ENCODE measurements at places on chromosomes 2 and 18.

GRCh38 chr2:59249441-59250306 lies 1008.5 kb upstream of the FANCL start:
- peaks cover 1% of the 10 kb centered on the region for H3K4me1 ChIP-seq
- no peak for DNase-seq
- no peak overlapping the region for H3K4me3 ChIP-seq
- no peak overlapping the region for H3K27ac ChIP-seq

GRCh38 chr2:236552212-236552542 lies 17.4 kb upstream of the ACKR3 start:
- H3K4me1 ChIP-seq: peaks cover 9% of the 10 kb centered on the region
- DNase-seq: no peak
- H3K27me3 ChIP-seq: no peaks in the 10 kb centered on the region

DNA sequence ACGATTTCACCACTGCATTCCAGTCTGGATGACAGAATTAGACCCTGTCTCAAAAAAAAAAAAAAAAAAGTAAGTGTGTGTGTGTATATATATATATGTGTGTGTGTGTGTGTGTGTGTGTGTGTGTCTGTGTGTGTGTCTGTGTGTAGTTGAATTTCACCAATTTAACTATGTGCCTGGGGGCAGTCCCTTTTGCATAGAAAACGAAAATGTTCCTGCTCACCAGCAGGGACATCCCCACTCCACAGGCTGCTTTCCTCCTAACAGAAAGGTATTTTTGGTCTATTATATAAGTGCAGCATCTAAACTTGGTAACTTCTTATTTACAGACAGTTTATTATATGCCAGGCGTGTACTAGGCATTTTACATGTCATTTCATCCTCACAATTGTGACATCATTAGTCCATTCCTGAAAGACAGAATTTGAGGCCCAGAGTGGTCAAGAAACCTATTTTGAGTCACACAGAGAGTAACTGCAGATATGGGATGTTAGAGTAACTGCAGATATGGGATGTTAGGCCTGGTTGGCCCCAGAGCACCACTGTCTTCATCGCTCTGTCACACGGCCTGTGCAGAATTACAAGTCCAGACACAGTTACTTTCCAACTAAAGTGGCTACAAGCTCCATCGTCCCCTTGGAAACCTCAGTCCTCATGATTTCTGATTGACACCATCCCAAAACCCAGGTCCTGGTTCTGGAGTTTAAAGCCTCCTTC lies 9.3 kb upstream of the TTL start:
- H3K27me3 ChIP-seq: no peaks in the 10 kb centered on the region
- no peak for DNase-seq
- no peak overlapping the region for H3K27ac ChIP-seq
- H3K4me1 ChIP-seq: no peaks in the 10 kb centered on the region

GRCh38 chr2:54839461-54840255 lies 116.2 kb downstream of the EML6 start:
- no peak overlapping the region for H3K27ac ChIP-seq
- no peak overlapping the region for H3K4me3 ChIP-seq
- H3K27me3 ChIP-seq: no peaks in the 10 kb centered on the region
- H3K4me1 ChIP-seq: no peaks in the 10 kb centered on the region
- no peak for DNase-seq

DNA sequence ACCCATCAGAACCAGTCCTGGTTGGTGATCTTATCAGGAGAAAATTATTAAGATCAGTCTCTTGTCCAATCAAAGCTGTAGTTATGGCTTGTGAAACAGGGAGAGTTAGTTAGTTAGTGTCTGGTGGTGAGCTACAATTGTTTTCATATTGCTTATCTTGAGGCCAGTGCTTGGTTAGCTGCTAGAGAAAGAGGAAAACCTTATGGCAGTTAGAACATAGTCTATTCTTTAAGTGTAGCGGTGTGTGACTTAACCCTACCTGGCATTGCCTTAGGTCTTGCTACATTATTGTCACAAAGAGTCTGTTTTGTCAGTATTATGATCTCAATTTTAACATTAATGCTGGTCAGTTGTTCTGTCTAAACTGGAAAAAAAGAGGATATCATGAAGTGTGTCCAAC lies 11.5 kb upstream of the ABCA12 start:
- H3K4me1 ChIP-seq: no peaks in the 10 kb centered on the region
- H3K4me3 ChIP-seq: no peak overlapping the region
- no peaks in the 10 kb centered on the region for H3K36me3 ChIP-seq
- no peak overlapping the region for H3K27ac ChIP-seq

GRCh38 chr2:101012706-101013181 lies 10.7 kb downstream of the RPL31 start:
- H3K4me1 ChIP-seq: no peaks in the 10 kb centered on the region
- H3K27ac ChIP-seq: no peak overlapping the region
- H3K27me3 ChIP-seq: no peaks in the 10 kb centered on the region
- no peak overlapping the region for H3K4me3 ChIP-seq
- peaks cover 4% of the 10 kb centered on the region for H3K36me3 ChIP-seq

DNA sequence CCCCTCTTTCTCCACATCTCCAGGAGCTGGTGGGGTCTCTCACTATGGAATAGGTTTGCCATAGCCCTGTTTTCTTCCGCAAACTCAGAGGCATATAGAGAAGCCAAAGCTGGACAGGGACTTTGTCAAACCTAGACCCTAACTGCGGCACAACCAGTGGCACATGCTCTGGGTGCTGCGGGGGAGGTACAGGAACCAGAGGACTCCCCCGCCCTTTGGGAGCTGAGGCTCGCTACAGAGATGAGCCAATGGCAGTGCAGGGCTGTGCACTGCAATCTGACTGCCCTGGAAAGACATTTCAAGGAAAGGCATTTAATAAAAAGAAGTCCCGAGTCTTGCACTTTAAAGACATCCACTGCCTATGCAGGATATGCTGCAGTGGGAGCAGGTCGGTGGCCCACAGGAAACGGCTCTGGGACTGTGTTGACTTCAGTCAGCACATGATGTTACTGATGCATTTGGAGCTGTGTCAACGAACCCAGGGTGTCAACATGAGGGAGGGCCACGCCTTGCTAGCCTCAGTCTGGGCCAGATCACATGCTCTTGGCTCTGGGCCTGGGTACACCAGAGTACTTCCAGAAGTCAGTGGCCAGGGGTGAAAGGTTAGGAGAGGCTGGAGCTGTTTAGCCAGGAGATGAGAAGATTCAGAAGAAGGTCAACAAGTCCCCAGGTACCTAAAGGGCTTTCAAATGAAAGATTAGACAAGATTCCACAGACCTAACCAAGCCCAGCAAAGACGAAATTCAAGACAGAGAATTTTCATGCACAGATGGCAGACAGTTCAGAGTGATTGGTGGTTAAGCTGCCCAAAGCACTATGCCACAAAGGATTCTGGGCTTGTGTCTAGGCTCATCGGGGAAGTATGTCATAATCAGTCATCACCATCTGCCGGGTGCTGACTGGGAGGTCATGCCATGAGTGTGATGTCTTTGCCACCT lies 8.2 kb downstream of the SLC35F6 start:
- DNase-seq: no peak
- H3K36me3 ChIP-seq: no peaks in the 10 kb centered on the region
- 0 out of 2 replicates have a peak, but pooled peaks cover 1% of the 10 kb centered on the region for H3K4me1 ChIP-seq
- no peaks in the 10 kb centered on the region for H3K27me3 ChIP-seq
- no peak overlapping the region for H3K4me3 ChIP-seq

DNA sequence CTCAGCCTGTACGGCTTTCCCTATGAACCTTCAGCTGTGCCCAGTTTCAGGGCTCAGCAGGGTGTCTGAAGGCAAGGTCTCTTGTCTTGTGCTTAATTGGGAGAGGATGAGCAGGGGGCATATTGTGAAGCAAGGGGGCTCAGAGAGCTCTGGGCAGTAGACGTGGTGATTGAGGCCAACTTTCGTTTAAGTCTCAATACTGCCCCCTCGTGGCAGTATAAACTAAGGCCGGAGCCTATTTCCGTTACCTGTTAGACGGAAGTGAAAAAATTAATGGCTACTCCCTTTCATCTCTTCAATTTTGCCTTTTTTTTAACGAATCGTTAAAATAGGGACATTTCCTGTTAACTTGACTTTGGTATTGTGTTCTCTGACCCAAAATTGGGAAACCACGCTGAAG lies 193.4 kb downstream of the TDRD15 start:
- H3K27ac ChIP-seq: no peak overlapping the region
- H3K4me3 ChIP-seq: no peak overlapping the region
- no peaks in the 10 kb centered on the region for H3K27me3 ChIP-seq
- H3K4me1 ChIP-seq: no peaks in the 10 kb centered on the region

DNA sequence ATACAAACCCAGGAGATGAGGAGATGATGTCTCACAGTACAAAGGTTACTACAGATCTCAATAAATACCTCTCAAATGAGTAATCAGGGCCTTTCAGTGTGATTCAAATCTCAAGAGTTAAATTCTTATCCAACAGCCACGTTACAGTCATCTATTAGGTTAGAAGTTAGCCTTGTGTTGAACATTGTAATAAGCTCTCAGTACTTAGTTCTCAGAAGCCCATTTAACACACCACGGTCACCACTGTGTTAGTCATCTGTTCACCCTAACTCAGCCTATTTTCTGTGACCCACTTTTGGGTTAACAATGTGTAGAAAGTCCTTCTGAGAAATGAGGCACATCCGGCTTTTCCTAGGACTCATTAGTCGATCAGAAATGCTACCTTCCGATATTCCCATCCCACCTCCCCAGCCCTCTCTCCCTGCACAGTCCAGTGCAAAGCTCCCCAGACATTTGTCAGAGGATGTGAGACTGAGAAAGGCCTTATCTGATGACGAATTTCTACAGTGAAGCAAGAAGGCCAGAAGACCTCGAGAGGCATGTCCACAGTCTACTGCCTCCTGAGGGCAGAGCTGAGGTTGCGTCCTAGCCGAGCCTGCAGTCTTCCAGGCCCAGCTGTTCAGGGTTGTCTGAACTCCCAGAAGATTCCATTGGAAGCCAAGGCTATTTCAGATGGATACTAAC lies 92.6 kb downstream of the ACTR2 start:
- no peak overlapping the region for H3K4me3 ChIP-seq
- no peaks in the 10 kb centered on the region for H3K4me1 ChIP-seq
- no peaks in the 10 kb centered on the region for H3K36me3 ChIP-seq
- DNase-seq: no peak
- no peak overlapping the region for H3K27ac ChIP-seq

GRCh38 chr2:224611938-224612337 lies 26.8 kb upstream of the CUL3 start:
- no peak overlapping the region for H3K4me3 ChIP-seq
- no peak overlapping the region for H3K27ac ChIP-seq
- no peaks in the 10 kb centered on the region for H3K36me3 ChIP-seq
- DNase-seq: no peak
- no peaks in the 10 kb centered on the region for H3K27me3 ChIP-seq

- H3K4me1 ChIP-seq: no peaks in the 10 kb centered on the region
- peaks cover 5% of the 10 kb centered on the region for H3K36me3 ChIP-seq
- H3K27ac ChIP-seq: no peak overlapping the region
- no peaks in the 10 kb centered on the region for H3K27me3 ChIP-seq
- H3K4me3 ChIP-seq: no peak overlapping the region
Measured at GRCh38 chr2:206011018-206011614, 74.9 kb downstream of the INO80D start.

GRCh38 chr2:80815259-80815658 lies 510.7 kb upstream of the LRRTM1 start:
- H3K36me3 ChIP-seq: no peaks in the 10 kb centered on the region
- peaks cover 1% of the 10 kb centered on the region for H3K4me1 ChIP-seq
- DNase-seq: peak; percentile 9
- no peak overlapping the region for H3K4me3 ChIP-seq
- H3K27ac ChIP-seq: no peak overlapping the region
- no peaks in the 10 kb centered on the region for H3K27me3 ChIP-seq

GRCh38 chr2:133498662-133499585 lies 69.3 kb downstream of the NCKAP5 start:
- H3K4me3 ChIP-seq: no peak overlapping the region
- no peak overlapping the region for H3K27ac ChIP-seq
- no peak for DNase-seq
- H3K27me3 ChIP-seq: no peaks in the 10 kb centered on the region

- no peaks in the 10 kb centered on the region for H3K4me1 ChIP-seq
- DNase-seq: no peak
- no peak overlapping the region for H3K4me3 ChIP-seq
- no peaks in the 10 kb centered on the region for H3K36me3 ChIP-seq
- H3K27ac ChIP-seq: no peak overlapping the region
- no peaks in the 10 kb centered on the region for H3K27me3 ChIP-seq
Measured at GRCh38 chr18:33282709-33283333, 157.7 kb downstream of the CCDC178 start.

- DNase-seq: no peak
- no peaks in the 10 kb centered on the region for H3K4me1 ChIP-seq
- H3K4me3 ChIP-seq: no peak overlapping the region
- no peaks in the 10 kb centered on the region for H3K36me3 ChIP-seq
Measured at GRCh38 chr2:161990741-161991140, 83.3 kb downstream of the DPP4 start.

GRCh38 chr18:50006470-50007046 lies 188.4 kb downstream of the MYO5B start:
- H3K4me1 ChIP-seq: no peaks in the 10 kb centered on the region
- no peak overlapping the region for H3K27ac ChIP-seq
- no peaks in the 10 kb centered on the region for H3K36me3 ChIP-seq
- no peaks in the 10 kb centered on the region for H3K27me3 ChIP-seq
- DNase-seq: no peak

- H3K4me3 ChIP-seq: no peak overlapping the region
- no peak for DNase-seq
- no peak overlapping the region for H3K27ac ChIP-seq
- no peaks in the 10 kb centered on the region for H3K4me1 ChIP-seq
Measured at GRCh38 chr18:67217551-67218166, 298.9 kb downstream of the DSEL start.

GRCh38 chr2:240642806-240643092 lies 17.5 kb downstream of the GPR35 start:
- H3K27ac ChIP-seq: no peak overlapping the region
- H3K36me3 ChIP-seq: no peaks in the 10 kb centered on the region
- H3K4me1 ChIP-seq: no peaks in the 10 kb centered on the region
- DNase-seq: no peak
- no peak overlapping the region for H3K4me3 ChIP-seq
- no peaks in the 10 kb centered on the region for H3K27me3 ChIP-seq

DNA sequence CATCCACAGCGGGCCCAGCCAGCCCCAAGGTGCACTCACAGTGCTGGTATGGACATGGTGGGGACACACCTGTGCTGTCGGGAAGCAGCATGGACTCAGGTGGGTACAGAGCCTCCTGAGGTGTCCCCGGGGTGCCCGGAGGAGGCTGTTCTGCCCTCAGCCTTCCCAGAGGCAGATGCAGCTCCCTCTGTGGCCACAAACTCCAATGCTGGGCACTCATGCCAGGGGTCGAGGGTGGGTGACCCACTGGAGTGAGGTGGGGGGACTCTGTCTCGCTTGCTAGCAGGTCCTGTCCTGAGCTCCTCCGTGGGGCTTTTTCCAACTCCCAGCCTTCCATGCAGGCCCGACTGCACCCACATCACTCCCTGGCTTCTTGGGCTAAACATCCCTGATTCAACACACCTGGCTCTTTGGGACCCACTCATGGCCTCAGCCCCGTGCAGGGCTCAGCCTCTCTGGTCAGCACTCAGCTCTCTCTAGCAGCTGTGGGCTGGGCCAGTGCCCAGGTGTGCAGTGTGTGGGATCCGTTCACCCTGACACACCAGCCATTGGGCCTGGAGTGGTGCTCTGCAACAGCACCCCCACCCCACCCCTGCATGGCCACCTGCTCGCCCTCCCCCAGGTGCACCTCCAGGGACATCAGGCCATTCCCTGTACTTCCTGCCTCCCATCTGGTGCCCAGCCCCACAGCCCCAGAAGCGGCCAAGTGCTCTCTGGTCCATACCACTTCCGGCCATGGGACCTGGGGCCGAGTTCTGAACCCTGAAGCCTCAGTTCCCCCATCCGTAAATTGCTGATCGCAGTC lies 16.0 kb downstream of the RAMP1 start:
- no peak overlapping the region for H3K4me3 ChIP-seq
- no peaks in the 10 kb centered on the region for H3K27me3 ChIP-seq
- no peak for DNase-seq
- no peak overlapping the region for H3K27ac ChIP-seq
- H3K36me3 ChIP-seq: no peaks in the 10 kb centered on the region
